Liver (tissue), 10 donors: ENCODE measurements at places on chromosomes 2 and 18. TPM values are rescaled to one million over a fixed set of nuclear protein-coding genes. Genes with fewer than 3 reads are reported as not detected.

The CYP26B1 gene
- polyA plus RNA-seq: 0.47 TPM

The STEAP3 gene
- polyA plus RNA-seq: 158 TPM

The TGFBRAP1 gene
- polyA plus RNA-seq: 3.7 TPM

The NYAP2 gene
- polyA plus RNA-seq: not detected

The DUSP28 gene
- 2.4 TPM for polyA plus RNA-seq

The PLCL1 gene
- 0.12 TPM for polyA plus RNA-seq

GRCh38 chr2:185998562-185999070, 260.0 kb downstream of the FSIP2 start:
- no peaks in the 10 kb centered on the region for H3K4me1 ChIP-seq
- no peak overlapping the region for H3K4me3 ChIP-seq
- no peak for DNase-seq
- H3K27ac ChIP-seq: no peak overlapping the region

DNA sequence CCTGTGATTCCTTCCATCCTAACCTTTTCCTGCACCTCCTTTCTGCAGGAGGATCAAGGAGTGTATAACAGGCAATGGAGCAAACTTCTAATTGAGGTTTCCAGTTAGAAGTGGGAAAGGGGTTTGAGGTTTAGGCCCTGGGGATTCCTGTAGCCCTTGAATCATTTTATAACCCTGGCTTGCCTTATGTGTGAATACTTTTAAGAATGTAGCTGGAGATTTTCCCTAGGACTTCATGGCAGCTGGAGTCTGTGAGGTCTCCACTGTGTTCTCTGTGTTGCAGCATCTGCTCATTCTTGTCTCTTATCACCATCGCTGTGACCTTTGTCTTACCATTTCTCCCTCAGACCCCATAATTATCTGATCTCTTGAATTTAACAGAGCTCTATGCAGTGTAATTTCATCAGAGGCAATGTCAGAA, 370.2 kb upstream of the SLC14A2 start:
- DNase-seq: no peak
- H3K4me3 ChIP-seq: no peak overlapping the region
- no peaks in the 10 kb centered on the region for H3K36me3 ChIP-seq
- no peak overlapping the region for H3K27ac ChIP-seq
- no peaks in the 10 kb centered on the region for H3K27me3 ChIP-seq

- no peak for DNase-seq
- H3K4me3 ChIP-seq: no peak overlapping the region
- H3K27ac ChIP-seq: no peak overlapping the region
- H3K4me1 ChIP-seq: no peaks in the 10 kb centered on the region
- H3K36me3 ChIP-seq: no peaks in the 10 kb centered on the region
Measured at GRCh38 chr2:75432761-75433361, 127.9 kb downstream of the EVA1A start.
